ENCODE measurements at places on chromosomes 13 and 19.

DNA sequence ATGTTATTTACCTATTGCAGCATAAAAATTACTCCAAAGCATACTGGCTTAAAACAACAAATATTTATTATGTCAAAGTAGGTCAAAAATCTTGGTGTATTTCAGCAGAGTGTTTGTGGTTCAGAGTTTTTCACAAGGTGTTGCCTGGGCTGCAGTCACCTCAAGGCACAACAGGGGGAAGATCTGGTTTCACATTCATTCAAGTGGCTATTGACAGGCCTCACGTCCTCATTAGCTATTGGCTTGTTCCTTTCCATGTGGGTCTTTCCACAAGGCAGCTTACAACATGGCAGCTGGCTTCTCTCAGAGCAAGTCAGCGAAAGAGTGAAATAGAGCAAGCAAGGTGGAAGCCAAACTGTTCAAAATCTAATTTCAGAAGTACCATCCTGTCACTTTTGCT is 602.9 kb downstream of the OLFM4 start:
- DNase-seq, result no peak

GRCh38 chr19:5417495-5418436 is 37.5 kb upstream of the ZNRF4 start:
- DNase-seq, result no peak

DNA sequence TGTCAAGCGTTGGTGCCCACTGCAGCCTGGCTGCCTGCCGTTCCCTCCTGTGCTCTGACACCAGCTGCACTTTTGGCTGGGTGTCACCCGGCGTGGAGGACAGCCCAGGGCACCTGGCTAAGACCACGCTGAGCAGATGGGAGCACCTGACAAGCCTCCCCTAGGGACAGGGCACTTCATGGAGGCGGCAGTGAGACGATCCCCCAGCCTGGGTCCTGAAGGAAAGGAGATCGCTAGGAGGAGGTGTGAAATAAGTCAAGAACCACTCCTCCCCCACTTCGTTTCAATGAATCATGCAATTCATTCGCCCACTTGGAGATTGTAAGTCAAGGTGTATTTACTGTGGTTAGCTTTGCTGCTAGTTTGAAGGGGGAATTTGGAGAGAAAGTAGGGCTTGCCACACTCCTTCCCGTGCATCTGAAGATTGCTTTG is 38.8 kb downstream of the VSTM2B start:
- DNase-seq, result no peak

GRCh38 chr19:31261603-31262212 is 87.5 kb downstream of the TSHZ3 start:
- DNase-seq, result no peak

GRCh38 chr13:81872581-81872980 is 1531.7 kb upstream of the SPRY2 start:
- DNase-seq, result peak; percentile 9

GRCh38 chr19:45164577-45165335 is 4.0 kb upstream of the NKPD1 start:
- no peak for DNase-seq

- DNase-seq, result no peak
Measured at GRCh38 chr19:2454199-2454961, 2.4 kb downstream of the LMNB2 start.

DNA sequence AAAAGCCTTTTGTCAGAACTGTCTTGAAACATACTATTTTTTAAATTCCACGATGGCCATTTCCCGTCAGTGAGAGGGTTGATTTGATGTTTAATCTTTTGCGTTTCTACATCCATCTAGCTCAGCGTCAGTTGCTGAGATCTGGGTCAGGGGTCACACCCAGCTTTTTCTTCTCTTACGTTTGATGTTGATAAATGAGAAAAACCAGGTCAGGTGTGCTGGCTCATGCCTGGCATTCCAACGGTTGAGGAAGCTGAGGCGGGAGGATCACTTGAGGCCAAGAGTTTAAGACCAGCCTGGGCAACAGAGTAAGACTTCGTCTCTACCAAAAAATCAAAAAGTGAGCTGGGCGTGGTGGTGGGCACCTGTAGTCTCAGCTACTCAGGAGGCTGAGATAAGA is 168.9 kb downstream of the PTPRS start:
- DNase-seq, result no peak

- no peak for DNase-seq
Measured at GRCh38 chr19:3024870-3025548, 4.1 kb downstream of the TLE2 start.

DNA sequence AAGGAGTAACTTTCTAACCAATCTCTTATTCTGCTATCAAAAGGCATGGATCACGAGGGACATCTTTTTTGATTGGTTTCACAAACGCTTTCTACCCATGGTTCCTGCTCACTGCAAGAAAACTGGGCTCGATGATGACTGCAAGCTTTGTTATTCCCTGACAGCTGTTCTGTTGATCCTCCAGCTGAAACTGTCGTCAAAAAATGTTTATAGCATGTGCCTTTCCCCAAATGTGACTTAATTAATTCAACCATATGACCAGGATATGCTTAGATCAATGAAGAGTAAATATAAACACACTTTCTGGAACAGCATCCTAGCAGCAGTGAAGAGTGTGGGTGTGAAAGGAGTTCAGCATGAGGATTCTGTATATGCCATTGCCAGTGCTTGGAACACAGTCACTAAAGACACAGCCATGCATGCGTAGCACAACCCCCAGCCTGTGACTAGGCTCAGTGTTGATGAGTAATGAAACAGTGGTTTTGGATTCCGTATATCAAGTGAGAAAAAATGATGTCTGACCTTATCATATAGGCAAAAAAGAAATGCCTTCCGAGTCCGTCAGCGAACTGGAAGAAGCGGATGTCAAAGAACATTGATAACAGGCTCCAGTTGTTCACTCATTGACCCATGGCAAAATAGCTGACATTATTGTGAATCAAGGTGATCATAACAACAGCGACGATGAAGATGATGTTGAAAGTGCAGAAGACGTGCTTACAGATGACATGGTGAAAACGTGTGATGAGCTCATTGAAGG is 347.4 kb downstream of the FGF9 start:
- DNase-seq, result no peak

- no peak for DNase-seq
Measured at GRCh38 chr19:12786141-12786870, 5.0 kb upstream of the JUNB start.

DNA sequence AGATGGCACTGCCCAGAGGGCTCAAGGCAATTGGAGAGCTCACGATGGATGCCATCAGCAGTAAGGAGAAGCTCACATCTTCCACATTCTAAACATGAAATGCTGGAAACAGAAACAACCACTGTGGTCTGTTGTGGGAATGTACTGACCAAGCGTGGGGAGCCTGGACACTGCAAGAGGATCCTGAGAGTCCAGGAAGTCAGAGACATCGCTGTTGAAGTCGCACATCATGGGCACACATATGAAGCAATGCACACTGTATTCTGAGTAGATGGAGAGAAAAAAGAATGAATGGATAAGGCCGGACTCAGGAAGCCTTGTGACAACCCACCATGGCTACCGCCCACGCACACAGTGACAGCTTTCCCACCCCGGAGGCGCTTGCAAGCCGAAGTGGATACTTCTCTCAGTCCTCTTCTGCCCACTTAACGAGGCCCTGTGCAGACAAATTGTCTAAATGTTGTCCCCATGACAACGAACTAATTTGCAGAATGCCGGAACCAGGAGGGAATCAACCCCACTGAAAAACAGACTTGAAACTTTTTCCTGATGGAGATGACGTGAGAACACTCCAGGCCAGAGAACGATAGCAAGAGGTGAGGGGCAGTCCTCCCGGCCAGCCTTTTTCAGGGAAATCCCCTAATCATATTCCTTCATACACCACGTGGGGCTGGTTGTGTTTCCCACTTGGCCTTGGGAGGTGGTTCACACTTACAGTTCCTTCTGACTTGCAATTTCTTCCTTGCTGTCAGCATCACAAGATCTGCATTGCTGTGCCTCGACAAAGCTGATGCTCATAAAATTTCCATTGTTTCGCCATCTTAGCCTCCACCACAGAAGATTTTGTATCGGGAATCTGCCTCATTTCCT is 109.6 kb upstream of the SERP2 start:
- DNase-seq, result no peak

DNA sequence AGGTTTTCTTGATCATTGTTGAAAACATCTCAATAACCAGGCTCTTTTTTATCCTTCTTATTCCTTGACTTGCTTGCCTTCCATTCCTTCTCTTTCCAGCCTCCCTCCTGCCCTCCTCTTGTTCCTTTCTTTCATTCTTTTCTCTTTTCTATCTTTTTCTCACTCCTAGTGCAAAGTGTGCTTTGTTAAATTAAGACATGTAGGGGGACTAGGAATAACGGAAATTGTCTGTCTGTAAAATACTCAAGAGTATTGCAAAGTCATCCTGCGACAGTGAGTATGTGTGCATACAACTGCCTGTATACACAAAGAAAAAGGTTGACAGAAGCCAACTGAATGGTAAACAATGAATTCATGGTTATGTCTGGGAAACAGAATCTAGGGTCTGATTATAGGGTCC is 70.1 kb downstream of the LRRC63 start:
- DNase-seq, result no peak

DNA sequence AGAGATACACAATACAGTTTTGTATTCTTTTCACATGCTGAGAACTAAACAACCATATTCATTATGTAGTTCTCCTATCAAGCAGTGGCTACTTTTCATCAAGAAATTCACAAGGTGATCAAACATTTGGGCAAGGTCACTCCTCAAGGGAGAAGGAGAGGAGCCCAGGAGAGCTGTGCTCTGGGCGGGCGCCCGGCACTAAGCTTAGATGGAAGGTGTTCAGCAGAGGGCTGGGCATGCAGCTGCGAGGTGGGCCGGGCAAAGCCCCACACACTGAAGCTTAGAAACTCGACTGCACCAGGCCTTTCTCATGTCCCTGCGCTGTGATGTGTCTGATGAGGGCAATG is 30.4 kb upstream of the SPACA7 start:
- DNase-seq, result no peak

- DNase-seq, result no peak
Measured at GRCh38 chr13:79311386-79311785, 94.7 kb downstream of the RBM26 start.

GRCh38 chr19:31572976-31573298 is 223.7 kb upstream of the TSHZ3 start:
- DNase-seq, result no peak

DNA sequence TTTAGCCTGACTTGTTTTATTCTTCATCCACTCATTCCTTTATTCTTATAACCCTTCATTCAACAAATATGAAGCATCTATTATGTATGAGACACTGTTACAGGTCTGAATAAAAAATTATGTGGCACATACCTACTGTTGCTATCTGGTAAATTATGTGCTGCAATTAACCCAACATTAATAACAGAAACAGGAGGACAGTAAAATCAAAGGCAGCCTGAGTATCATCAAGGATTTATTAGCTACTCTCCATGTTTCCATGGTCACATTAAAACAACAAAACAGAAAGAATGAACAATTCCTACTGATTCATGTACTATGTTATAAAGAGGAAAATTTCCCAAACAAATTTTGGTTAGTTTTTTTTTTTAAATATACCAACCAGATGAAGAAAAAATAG is 43.9 kb downstream of the RAP2A start:
- DNase-seq, result peak; percentile 46

DNA sequence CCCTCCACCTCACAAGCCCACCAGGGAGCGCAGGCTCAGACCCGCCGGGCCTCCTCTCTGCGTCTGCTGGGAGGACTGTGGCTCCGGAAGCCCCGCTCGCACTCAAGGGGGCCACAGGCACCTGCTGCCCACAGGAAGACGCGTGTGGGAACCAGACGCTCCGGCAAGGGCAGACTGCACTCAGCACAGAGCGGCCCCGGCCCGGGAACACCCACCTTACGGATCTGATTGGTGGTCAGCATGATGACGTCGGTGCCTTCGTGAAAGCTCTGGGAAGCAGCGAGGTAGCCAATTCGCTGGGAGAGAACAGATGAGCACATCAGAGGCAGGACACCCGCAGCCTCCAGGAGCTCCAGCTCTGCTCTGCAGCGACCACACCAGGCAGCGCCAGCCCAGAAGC is 14.6 kb downstream of the AP3D1 start:
- DNase-seq, result no peak

GRCh38 chr19:13297023-13297422 is 146.8 kb downstream of the IER2 start:
- DNase-seq, result no peak

- DNase-seq, result no peak
Measured at GRCh38 chr13:109101550-109102144, 472.2 kb downstream of the MYO16 start.

GRCh38 chr13:48775804-48776203 is 122.1 kb downstream of the CYSLTR2 start:
- no peak for DNase-seq

DNA sequence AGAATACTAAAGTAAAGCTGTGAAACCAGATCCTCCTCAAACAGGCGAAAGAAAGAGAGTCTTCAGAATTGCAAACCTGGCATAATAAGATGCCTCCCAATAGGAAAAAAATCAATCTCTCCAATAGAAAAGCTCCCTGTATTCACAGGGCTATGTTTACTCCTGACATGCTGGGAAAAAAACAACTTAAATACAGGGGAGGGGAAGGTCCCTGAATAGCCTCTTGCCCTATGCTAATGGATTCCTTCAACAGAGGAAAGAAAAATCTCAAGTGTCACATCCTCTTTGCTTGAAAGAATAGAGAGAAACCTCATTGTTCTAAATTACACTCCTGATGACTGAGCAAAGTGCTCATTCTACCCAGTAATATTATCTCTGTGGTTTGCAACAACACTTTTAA is 1271.1 kb upstream of the PRR20A start:
- DNase-seq, result no peak

GRCh38 chr19:13020002-13020414 is 24.7 kb downstream of the NFIX start:
- DNase-seq, result no peak

DNA sequence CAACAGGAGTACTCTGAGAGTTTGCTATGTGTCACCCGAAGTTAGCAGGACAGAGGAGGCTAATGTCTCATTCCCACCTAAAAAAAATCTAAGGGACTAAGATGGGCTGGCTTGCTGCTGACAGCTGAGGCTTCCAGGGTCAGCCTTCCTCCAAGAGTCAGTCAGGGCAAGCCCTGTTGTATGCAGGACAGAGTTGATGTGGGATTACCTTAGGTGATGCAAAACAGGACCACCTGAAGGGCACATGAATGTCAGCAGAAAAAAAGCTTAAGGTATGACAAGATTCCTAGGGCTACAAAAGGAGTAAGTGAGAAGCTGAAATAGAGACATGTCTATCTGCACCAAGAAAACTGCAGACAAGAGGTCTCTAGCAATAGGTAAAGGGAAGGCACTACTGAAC is 151.5 kb downstream of the NHLRC3 start:
- no peak for DNase-seq

DNA sequence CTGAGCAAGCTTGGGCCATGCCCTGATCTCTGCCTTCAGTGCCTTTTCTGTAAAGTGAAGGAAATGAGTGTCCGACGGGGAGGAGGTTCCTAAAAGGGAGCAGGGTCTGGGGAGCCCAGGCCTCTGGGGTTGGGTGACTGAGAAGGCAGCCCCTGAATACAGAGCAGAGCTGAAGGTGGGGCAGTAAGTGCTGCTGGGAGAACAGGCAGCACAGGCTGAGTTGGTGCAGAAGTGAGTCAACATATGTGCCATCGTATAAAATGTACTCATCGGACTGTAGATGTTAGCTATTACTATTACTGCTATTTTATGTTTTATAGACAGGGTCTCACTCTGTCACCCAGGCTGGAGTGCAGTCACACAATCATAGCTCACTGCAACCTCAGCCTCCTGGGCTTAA is 1.0 kb upstream of the HAMP start:
- DNase-seq, result no peak

All from renal cortex interstitium (tissue), 15 donors.